HS-5 (cell line): ENCODE measurements at places on chromosomes 13 and 19.

- no peak for DNase-seq
Observed at GRCh38 chr13:48563626-48564025, 30.7 kb upstream of the RCBTB2 start.

GRCh38 chr13:84528408-84529070 is 646.3 kb upstream of the SLITRK1 start:
- DNase-seq = no peak

GRCh38 chr13:91058066-91058465 is 289.4 kb upstream of the MIR17HG start:
- no peak for DNase-seq

DNA sequence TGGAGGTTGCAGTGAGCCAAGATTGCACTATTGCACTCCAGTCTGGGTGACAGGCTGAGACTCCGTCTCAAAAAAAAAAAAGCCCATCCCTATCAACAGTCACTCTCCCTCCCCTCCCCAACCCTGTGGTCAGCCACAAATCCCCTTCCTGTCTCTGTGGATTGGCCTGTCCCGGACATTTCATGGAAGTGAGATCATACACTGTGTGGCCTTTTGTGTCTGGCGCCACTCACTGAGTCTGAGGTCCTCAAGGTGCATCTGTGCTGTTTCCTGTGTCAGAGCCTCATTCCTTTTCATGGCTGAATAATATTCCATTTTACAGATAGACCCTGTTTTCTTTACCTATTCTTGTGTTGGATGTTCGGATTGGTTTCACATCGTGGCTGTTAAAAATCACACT is 149.5 kb downstream of the PTPRS start:
- DNase-seq = no peak

GRCh38 chr13:111179908-111180760 is 65.0 kb downstream of the ARHGEF7 start:
- no peak for DNase-seq

DNA sequence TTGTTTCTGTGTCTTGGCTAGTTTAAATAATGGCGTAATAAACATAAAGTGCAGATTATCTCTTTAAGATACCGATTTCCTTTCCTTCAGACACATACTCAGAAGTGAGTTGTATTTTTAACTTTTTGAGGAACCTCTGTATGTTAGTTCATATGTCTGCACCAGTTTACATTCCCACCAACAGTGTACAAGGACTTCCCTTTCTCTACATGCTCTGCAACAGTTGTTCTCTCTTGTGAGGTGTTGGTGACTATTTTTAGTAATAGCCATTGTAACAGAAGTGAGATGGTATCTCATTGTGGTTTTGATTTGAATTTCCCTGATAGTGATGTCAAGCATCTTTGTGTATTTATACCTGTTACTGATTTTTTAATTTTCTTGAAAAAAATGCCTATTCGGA is 418.6 kb downstream of the UQCRFS1 start:
- no peak for DNase-seq

DNA sequence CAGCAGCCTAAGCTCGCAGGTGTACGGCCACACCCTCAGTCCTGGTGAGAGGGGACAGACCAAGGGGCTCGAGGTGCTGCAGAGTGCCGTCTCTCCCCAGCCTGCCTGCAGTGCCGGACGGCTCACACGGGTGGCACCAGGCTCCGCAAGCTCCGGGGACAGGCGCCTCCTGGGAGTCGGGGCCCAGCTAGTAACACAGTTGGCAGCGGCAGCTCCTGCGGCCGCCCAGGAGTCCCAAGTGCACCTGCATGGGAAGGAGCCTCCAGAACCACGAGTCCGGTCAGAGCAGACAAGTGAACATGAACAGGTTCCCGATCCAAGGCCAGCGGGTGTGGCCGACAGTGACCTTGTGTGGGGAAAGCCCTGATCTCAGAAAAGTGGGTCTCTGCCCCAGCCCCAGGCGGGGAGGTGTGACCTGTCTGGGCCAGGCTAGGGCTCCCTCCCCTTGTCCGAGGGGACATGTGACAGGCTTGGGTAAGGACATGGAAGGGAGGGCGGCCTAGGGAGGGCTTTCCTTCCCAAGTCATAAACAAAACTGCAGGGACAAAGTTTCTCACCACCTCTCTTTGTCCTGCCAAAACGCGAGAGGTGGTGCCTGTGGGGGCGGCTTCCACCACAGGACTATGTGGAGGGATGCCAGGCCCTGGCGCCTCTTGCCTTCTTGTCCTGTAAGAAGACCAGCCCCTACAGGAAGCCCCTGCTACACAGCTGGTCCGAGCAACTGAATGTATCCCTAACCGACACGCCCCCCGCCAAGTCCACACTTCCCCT is 46.5 kb downstream of the MLLT1 start:
- DNase-seq = no peak

DNA sequence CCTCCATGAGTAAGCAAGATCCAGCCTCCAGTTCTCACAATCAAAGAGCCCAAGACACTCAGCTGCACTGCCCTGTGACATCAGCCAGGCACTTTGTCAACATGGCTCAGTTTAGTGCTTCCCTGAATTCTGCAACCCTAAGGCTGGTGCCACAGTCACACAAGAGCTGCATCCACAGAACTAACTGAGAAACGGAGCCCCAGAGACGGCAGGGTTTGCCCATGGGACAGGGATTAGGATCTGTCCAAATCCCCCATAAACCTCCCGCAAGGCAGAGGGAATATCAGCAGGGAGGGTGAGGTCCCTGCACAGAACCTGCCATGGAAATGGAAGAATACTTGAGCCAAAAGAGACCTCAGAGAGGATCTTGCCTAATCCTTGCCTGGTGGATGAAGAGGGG is 70.4 kb upstream of the UQCRFS1 start:
- DNase-seq = no peak

- DNase-seq = no peak
Observed at GRCh38 chr19:30376272-30376671, 4.1 kb downstream of the ZNF536 start.

GRCh38 chr19:990119-990571 is 6.0 kb downstream of the WDR18 start:
- no peak for DNase-seq

DNA sequence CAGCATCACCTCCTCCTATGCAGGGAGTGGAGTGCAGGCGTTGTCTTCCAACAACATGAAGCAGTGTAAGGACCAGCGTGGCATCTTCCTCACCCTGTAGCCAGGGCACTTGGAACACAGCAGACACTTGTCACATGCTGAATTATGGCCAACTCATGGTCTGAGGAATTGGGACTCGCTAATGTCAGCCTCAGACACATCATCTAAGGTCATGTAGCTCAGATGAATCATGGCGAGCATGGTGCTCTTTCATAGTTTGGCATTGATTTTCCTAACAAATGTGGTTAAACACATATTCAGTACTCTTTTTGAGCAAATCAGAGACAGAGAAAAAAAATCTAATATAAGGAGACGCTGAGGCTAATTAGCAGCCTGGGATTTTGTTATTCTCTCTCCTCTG is 99.6 kb upstream of the SGCG start:
- DNase-seq = peak; percentile 4

- DNase-seq = no peak
Observed at GRCh38 chr19:7744199-7744786, 3.0 kb downstream of the CD209 start.

GRCh38 chr19:55624109-55625003 is at the start of gene ZNF784:
Gene ZNF784 (minus strand): TSS chr19:55624566. CDS start chr19:55624561, 5 bp downstream.
- DNase-seq = no peak

DNA sequence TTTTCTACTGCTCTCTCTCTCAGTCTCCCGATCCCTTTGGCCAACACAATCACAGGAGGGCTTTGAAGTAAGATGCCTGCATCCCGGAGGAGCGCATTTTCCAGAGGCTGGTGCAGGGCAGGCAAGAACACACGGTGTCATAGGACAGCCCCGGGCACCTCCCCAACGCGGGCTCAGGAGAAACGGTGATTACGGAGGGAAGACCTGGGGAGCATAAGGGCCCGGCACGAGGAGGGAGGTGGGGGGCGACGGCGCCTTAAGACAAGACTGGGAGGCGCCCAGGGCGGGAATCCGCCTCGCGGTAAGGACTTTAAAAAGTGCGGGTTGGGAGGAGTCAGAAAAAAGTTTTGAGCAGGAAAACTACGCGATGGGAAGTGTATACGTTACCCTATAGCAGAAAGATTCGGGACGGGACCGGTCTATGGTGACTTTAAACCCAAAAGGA is 18.7 kb upstream of the ZNF888 start:
- DNase-seq = no peak

- no peak for DNase-seq
Observed at GRCh38 chr13:32403108-32403507, 24.8 kb downstream of the N4BP2L1 start.

DNA sequence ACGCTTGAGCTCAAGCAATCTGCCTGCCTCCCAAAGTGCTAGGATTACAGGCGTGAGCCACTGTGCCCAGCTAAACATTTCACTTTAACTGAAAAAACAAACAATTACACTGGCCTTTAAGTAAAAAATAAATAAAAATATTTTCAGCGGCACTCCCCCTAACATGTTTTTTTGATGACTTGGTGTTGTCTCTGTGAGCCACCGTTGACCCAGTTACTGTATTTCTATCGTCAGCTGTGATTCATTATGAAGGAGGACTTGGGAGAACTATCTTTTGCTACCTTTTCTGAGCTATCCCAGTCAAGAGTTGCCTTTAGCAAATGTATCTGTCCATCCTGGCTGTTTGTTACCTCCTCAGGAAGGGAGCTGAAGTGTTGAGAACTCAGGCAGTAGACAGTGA is 18.5 kb upstream of the C19orf33 start:
- no peak for DNase-seq

DNA sequence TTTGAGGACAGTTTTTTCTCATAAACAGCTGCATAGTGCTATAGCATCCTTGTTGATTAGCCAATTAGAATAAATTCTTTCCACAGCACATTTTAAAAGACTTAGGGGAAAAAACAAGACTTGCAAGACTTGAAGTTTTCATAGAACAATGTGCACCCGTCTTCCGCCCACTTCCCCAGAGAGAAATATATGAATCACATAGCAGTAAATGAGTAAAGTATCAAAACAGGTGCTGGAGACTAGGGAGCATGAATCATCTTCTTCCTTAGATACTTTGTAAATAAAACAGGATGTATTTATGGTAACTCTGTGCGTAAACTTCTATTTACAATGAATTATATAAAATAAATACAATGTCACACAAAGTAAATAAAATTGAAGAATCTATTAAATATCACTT is 75.1 kb downstream of the COL4A2 start:
- no peak for DNase-seq

- no peak for DNase-seq
Observed at GRCh38 chr19:53581871-53582279, 43.9 kb downstream of the ZNF331 start.

GRCh38 chr19:8512115-8512967 is 1.6 kb downstream of the ZNF414 start:
- no peak for DNase-seq

GRCh38 chr19:40797963-40798682 is 868 bp upstream of the EGLN2 start:
- no peak for DNase-seq

DNA sequence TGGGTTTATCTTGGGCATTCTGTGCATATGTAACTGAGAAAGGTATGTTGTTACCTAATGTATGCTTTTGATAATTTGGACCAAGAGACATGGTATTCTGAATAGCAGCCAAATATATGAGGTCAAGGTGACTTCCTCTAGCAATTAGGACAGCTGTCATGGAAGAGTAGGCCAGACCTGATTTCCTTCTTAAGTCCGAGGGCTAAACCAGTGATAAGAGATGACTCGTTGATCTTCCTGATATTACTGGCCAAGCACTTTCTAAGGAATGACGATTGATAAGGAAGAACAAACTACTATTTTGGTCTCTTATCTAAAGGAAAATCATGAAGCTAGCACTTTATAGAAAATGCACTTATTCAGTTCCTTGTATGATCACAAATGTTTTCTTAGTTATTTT is 42.7 kb downstream of the ARHGAP35 start:
- DNase-seq = no peak

DNA sequence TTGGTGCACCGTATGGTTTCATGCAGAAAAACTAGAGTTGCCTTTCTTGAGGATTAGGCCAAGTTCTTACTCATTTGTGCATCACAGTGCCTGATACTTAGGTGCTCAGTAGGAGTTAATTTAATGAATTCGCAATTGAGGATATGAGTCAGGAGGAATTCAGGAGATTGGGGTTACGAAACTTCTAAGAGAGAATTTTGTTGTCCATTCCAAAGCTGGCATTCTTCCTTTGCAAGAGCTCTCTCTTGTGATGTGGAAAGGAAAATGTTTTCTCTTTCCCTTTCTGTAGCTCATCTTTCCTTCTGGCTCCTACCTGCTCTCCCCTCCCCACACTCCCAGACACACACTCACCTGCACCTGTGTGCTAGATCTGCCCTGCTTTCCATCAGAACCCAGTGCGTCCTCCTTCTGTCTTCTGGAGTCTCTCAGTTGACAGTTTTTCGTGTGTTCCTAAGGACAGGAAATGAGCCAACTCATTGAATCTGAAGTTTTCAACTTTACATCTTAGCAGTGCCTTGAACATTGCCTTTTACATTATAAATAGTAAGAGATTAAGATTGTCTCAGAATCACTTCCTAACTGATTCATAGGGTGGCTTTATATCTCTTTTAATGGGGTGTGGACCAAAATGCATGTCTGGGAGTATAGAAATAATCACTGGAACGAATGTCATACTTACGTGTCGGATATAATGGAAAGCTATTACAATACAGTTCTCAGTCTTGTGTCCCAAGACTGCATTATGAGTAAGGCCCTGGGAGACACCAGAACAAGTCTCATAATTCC is 19.7 kb upstream of the ERCC5 start:
- peak; percentile 68 for DNase-seq

- no peak for DNase-seq
Observed at GRCh38 chr13:28585561-28585960, 73.4 kb upstream of the POMP start.
